ENCODE measurements at places on chromosomes 7 and 10. TPM values are rescaled to one million over a fixed set of nuclear protein-coding genes. Genes with fewer than 3 reads are reported as not detected.
A peak's percentile ranks its signal among the peaks of the same experiment; 100 is the strongest.

The DENND11 gene
- 14.4 TPM for total RNA-seq

DNA sequence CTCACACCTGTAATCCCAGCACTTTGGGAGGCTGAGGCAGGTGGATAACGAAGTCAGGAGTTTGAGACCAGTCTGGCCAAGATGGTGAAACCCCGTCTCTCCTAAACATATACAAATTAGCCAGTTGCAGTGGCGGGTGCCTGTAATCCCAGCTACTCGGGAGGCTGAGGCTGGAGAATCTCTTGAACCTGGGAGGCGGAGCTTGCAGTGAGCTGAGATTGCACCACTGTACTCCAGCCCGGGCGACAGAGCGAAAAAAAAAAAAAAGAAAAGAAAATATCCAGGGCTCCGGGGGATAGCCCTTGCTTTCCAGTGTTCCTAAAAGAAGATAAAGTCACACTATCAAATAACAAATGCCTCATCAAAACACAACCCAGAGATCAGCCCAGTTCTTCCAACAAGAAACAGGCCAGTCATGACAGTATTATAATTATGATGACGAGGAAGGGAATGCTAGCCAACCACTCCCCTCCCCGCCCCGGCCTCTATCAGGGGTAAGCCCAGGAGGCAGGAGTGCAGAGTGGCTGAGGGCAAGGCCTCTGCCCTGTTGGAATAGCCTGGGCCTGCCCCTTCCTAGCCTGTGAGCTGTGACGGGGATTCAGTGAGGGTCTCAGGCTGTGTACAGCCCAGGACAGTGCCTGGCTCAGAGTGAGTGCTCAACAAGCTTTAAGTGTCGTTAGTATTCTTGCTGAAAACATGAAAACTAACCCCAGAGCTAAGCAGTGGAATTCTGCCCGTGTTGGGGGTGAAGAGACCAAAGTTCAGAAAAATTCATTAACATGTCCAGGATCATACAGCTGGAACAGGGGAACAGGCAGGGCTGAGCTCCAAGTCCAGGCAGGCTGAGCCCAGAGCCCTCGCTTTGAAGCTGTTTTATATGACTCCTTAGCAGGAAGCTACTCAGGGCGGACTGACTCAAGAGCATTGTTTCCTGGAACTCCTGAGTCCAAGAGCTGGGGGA lies 54.3 kb downstream of the FAM241B start:
- peak overlapping the region; percentile 94 for H3K27ac ChIP-seq
- no peak for DNase-seq
- H3K36me3 ChIP-seq = no peaks in the 10 kb centered on the region
- H3K4me1 ChIP-seq = peaks cover 59% of the 10 kb centered on the region

- H3K27ac ChIP-seq = no peak overlapping the region
- no peaks in the 10 kb centered on the region for H3K4me1 ChIP-seq
- no peak for DNase-seq
- H3K4me3 ChIP-seq = no peak overlapping the region
- no peaks in the 10 kb centered on the region for H3K36me3 ChIP-seq
These were observed 76.4 kb upstream of the RSU1 start for GRCh38 chr10:16893664-16894063.

The SLC35G1 gene
- 5.7 TPM for total RNA-seq

The RNF148 gene
- 1.5 TPM for total RNA-seq

DNA sequence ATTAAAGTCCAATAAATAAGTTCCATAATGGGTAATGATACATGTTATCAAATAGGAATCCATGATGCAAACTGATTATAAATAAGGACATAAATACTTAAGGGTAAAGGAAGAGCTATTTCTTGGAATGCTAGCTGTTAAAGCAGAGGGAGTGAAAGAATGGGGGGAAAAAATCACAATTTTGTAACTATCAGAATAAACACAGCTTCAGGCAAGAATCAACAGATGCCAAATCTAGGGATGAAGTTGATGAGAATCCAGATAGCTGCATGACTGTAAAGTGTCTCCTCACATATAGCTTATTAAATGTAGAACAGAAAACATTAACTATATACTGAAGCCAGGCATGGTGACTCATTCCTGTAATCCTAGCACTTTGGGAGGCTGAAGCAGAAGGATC lies 4.9 kb downstream of the IPMK start:
- H3K27ac ChIP-seq = no peak overlapping the region
- no peak for DNase-seq
- peaks cover 6% of the 10 kb centered on the region for H3K4me1 ChIP-seq
- no peaks in the 10 kb centered on the region for H3K27me3 ChIP-seq

DNA sequence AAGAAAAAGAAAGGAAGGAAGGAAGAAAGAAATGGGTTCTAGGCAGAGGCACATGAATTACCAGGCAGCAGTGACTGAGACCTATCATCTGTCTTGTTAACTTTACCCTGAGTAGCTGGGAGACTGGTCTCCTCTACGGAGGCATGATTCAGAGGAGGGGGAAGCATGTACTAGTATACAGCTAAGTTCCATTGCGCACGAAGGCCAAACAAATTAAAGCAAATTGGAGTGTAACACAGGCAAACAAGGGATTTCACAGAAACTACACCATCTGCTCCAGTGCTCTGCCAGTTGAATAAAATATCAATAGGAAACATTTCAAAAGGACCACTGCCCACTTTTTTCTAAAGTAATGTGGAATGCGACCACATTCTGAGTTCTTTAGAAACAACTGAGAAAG lies 65.9 kb upstream of the RSU1 start:
- H3K4me1 ChIP-seq = no peaks in the 10 kb centered on the region
- H3K27ac ChIP-seq = no peak overlapping the region
- no peaks in the 10 kb centered on the region for H3K27me3 ChIP-seq
- H3K36me3 ChIP-seq = no peaks in the 10 kb centered on the region
- H3K4me3 ChIP-seq = no peak overlapping the region

The PCDH15 gene
- not detected for total RNA-seq

GRCh38 chr10:88333248-88333630 lies 249.9 kb downstream of the RNLS start:
- no peak overlapping the region for H3K4me3 ChIP-seq
- DNase-seq = no peak
- no peaks in the 10 kb centered on the region for H3K27me3 ChIP-seq
- H3K36me3 ChIP-seq = no peaks in the 10 kb centered on the region
- H3K27ac ChIP-seq = no peak overlapping the region

- DNase-seq = no peak
- H3K27ac ChIP-seq = no peak overlapping the region
- H3K27me3 ChIP-seq = no peaks in the 10 kb centered on the region
- H3K4me1 ChIP-seq = peaks cover 12% of the 10 kb centered on the region
These were observed 34.1 kb downstream of the ZRANB1 start for GRCh38 chr10:124975977-124976514.

The BLNK gene
- 28.2 TPM for total RNA-seq

The GDF2 gene
- total RNA-seq = not detected

Measured in esophagus squamous epithelium (tissue), 5 donors.